ENCODE measurements at places on chromosomes 3 and 15. TPM values are rescaled to one million over a fixed set of nuclear protein-coding genes. Genes with fewer than 3 reads are reported as not detected.

Gene GRK7
- total RNA-seq = not detected

Gene CDC25A
- 40.9 TPM for total RNA-seq

Gene AQP9
- total RNA-seq = not detected

Gene CPOX
- total RNA-seq = 20.1 TPM

Gene FAH
- 16.7 TPM for total RNA-seq

Gene IL17RD
- total RNA-seq = 34.2 TPM

Gene CTXN2
- not detected for total RNA-seq

Gene RAB43
- 37.6 TPM for total RNA-seq

Gene MKRN2OS
- total RNA-seq = not detected

Gene PPARG
- total RNA-seq = 3.8 TPM

Gene CACNA2D3
- total RNA-seq = 0.42 TPM

Gene PDE12
- 13.9 TPM for total RNA-seq

Gene LSM3
- 18.1 TPM for total RNA-seq

Gene NR1I2
- 0.12 TPM for total RNA-seq

Gene C3orf49
- not detected for total RNA-seq

Gene LSAMP
- 6.7 TPM for total RNA-seq

Gene SLTM
- 104 TPM for total RNA-seq

Gene CCR8
- 0.22 TPM for total RNA-seq

Gene MESP1
- not detected for total RNA-seq

Gene ALDH1A3
- 7.4 TPM for total RNA-seq

Gene BSN
- total RNA-seq = 2.1 TPM

Gene RPUSD3
- 59.2 TPM for total RNA-seq

Gene ATP8B4
- 0.95 TPM for total RNA-seq

Gene SERPINI2
- not detected for total RNA-seq

Gene OCA2
- total RNA-seq = 0.63 TPM

Gene ANKRD63
- total RNA-seq = not detected

Gene GNAT1
- total RNA-seq = not detected

Gene RAB6B
- 2.2 TPM for total RNA-seq

Gene NME9
- 2.3 TPM for total RNA-seq

Gene NMNAT3
- 1.2 TPM for total RNA-seq

Gene CPEB1
- total RNA-seq = 1.4 TPM

Gene HGD
- total RNA-seq = not detected

Gene SOX14
- total RNA-seq = 0.11 TPM

Gene LIPC
- total RNA-seq = not detected

Gene MORC1
- not detected for total RNA-seq

Gene VEPH1
- 17.1 TPM for total RNA-seq

Gene KY
- not detected for total RNA-seq

Gene PAQR5
- 49.8 TPM for total RNA-seq

Gene SV2B
- 8.8 TPM for total RNA-seq
